ENCODE measurements at places on chromosomes 12 and 14.
A peak's percentile ranks its signal among the peaks of the same experiment; 100 is the strongest.

DNA sequence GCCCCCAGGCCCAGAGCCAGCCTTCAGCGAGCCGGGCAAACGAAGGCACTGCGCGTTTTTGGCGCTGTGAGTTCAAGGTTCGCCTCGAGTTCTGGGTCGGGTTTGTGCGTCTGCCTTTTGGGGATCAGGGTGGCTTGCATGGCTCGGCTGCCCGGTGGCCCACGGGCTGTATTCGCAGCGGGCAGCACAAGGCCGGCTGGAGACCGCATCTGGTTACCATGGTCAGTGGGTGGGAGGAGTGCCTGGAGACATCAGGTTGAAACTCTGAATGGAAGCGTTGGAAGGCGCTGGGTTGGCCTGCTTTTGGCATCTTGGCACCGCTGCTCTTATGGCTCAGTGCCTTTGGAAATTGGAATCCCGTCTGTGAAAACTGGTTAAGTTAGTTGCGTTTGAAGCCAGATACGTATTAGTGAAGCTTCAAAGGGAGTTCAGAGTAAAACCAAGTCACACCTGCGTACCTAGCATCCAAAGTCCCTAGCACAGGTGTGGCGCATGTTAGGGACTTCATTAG, 50.9 kb downstream of the SNAPC1 start:
- no peak for DNase-seq

- DNase-seq: no peak
Measured at GRCh38 chr14:48247977-48248376, 572.6 kb upstream of the MDGA2 start.

- DNase-seq: no peak
Measured at GRCh38 chr12:58745348-58746125, 174.8 kb downstream of the LRIG3 start.

GRCh38 chr12:32756476-32757066, 874 bp upstream of the YARS2 start:
- DNase-seq: no peak

- no peak for DNase-seq
Measured at GRCh38 chr14:49703965-49704364, 11.0 kb downstream of the KLHDC1 start.

GRCh38 chr12:78331753-78332152, 501.1 kb downstream of the NAV3 start:
- no peak for DNase-seq

- no peak for DNase-seq
Measured at GRCh38 chr14:75249251-75249957, 29.2 kb upstream of the FOS start.

DNA sequence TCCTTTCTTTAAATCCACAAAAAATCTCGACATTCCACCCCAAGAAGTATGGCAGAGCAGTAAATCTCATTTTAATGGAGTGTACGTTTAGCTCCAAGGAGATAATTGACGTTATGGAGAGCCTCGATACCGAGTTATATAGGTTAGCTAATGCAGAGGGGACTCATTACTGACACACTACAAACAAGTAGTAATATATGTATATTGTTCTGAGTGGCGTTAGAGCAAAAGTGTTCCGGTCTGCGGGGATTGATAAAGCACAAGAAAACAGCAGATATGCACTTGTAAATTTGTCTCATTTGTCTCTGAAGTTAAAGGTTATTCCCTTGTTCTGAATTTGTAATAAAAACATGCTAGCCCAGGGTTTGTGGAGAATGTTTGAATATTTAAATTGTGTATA, 84.1 kb downstream of the BCL11B start:
- no peak for DNase-seq

- no peak for DNase-seq
Measured at GRCh38 chr12:120006258-120006975, 17.4 kb downstream of the BICDL1 start.

DNA sequence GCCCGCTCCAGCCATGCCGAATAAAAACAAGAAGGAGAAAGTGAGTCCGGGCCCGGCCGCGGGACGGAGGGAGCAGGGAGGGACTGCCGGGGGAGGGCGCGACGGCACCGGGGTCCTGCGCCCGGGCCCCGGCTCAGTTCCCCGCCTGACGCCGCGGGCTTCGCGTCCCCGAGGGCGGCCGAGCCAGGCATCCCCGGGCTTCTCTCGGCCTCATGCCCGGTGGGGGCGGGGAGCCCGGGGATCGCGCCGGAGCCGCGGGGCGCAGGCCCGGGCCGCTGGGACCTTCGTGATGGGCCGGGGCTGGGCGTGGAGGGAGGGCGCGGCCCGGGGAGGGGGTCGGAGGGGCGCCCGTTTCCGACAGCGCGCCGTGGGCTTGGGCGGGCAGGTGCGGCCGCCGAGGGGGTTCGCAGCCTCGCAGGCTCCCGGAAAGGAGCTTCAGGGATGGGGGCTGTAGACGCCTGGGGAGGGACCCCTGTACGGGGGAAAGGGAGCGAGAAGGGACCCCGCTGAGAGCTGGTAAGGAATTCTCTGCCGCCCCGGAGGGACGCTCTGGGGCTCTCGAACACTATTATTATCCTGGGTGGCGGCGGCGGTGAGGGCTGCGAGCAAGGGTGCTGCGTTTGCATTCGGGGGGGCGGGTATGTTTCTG, 496 bp downstream of the PPP2R5C start:
- DNase-seq: no peak

- no peak for DNase-seq
Measured at GRCh38 chr12:107558816-107559382, 126.7 kb upstream of the PWP1 start.

GRCh38 chr12:3149515-3150307, 72.5 kb downstream of the TSPAN9 start:
- no peak for DNase-seq

- no peak for DNase-seq
Measured at GRCh38 chr12:124856842-124857178, 6.9 kb downstream of the SCARB1 start.

GRCh38 chr14:67332468-67332867, 27.1 kb downstream of the ATP6V1D start:
- no peak for DNase-seq

GRCh38 chr12:89064151-89064550, 288.1 kb downstream of the DUSP6 start:
- no peak for DNase-seq

DNA sequence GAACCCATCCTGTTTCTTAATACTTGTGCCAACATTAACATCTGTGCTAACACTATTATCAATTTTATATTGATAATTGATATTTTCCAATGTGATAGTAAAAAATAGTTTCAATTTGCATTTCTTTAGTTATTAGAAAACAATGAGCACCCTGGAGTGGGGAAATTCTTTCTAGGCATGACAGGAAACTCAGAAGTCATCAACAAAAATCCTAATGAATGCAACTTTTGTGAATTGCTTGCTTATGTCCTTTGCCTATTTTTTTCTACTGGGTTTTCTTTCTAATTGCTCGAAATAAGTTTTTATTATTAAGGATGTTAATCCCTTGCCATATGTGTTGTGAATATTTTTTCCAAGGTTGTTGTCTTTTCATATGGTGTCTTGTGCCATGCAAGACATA, 18.1 kb upstream of the WDR20 start:
- no peak for DNase-seq

- no peak for DNase-seq
Measured at GRCh38 chr12:1915082-1915968, 3.1 kb downstream of the CACNA2D4 start.

- no peak for DNase-seq
Measured at GRCh38 chr14:60691383-60692113, 32.6 kb downstream of the SIX4 start.

GRCh38 chr14:28303248-28303647, 463.3 kb upstream of the FOXG1 start:
- DNase-seq: no peak

- peak; percentile 68 for DNase-seq
Measured at GRCh38 chr12:6825398-6826124, 2.6 kb upstream of the P3H3 start.

DNA sequence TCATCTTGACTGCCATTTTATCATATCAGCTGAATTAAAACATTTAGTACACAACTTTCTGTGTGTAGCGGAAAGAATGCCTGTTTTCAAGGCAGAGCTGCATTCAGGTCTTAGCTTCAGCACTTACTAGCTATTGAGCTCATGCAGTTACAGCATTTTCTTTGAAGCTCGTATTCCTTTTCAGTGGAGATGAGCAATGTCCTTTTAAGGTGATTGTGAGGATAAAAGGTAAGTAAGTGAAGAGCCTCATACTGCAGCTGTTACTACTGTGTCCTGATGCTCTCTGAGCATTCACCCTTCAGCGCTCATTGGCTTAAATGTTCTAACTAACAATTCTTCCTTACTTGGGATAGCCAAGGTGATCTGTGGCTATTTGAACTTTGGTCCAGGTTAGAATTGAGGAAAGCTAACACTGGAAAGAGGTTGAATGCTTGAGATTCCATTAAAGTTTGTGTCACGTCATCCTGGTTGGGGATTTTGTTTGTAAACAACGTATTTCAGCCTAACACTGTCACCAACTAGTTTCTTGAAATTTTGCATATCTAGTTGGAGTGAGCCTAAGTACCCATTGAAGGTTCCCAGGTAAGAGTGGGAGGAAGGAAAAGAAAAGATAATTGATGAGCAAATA, 71.4 kb downstream of the PAPOLA start:
- no peak for DNase-seq

GRCh38 chr14:85475113-85475512, 54.8 kb upstream of the FLRT2 start:
- DNase-seq: no peak

GRCh38 chr14:51822499-51822898, 37.9 kb upstream of the GNG2 start:
- no peak for DNase-seq

DNA sequence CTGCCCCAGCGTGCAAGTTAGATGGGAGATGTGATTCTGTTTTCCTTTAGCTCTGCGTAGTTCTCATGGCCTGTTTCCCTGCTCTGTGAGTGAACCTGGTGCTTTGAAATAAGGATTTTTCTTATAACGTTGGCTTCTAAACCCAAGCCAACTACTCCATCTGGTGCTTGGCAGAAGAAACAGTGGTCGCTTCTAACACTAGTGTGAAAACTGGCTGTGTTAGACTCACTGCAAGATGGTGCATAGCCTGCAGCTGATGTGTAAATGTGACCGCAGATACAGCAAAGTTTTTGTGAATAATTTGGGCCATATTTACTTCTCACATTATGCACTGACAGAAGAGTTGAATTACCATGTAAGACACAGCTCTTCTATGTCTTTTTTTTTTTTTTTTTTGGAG, 12.2 kb downstream of the GTF2H3 start:
- no peak for DNase-seq

DNA sequence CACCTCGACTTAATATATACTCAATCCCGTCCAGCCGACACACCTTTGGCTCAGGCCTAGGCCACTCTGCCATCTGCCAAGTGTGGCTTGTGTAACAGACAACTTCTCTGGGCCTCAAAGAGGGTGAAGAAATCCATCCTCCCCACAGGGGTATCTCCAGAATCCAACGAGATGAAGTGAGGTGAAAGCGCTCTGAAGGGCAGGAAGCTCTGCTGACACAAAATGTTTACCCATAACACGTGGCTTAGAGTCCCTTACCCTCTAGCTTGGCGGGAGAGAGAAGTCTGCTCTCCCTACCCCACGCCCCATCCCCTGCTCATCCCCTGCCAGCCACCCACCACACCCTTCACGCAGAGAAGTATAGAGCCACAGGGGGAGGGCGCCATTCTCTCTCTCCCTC, 13.0 kb downstream of the ZBTB39 start:
- DNase-seq: no peak

GRCh38 chr14:22923746-22924145, 4.8 kb upstream of the RBM23 start:
- DNase-seq: no peak

DNA sequence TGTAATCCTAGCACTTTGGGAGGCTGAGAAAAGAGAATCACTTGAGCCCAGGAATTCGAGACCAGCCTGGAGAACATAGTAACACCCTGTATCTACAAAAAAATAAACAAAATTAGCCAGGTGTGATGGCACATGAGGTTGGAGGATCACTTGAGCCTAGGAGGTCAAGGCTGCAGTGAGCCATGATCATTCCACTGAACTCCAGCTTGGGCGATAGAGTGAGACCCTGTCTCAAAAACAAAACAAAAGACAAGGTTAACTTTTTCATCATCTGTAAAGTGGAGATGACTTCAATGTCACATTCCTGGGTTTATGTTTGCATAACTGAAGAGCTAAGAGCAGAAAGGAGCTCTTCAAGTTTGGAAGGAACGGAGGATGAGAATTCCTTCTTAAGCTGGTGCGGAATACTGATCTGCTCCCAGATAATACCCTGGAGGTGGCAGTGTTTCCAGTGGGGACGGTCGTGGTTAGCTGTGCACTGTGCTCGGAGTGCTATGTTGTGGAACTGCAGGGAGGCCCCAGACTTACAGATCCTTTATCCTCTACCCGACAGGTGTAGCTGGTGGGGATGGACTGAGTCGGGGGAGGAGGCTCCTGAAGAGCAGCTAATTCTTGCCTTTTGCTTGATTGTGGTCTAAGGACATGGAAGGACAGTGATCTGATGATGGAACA, 22.5 kb upstream of the BICD1 start:
- DNase-seq: no peak

GRCh38 chr14:104315625-104316024, 177.2 kb downstream of the KIF26A start:
- no peak for DNase-seq

GRCh38 chr12:131204416-131205274, 250.9 kb downstream of the ADGRD1 start:
- DNase-seq: no peak

- DNase-seq: no peak
Measured at GRCh38 chr12:18415227-18415626, 153.9 kb downstream of the PIK3C2G start.

DNA sequence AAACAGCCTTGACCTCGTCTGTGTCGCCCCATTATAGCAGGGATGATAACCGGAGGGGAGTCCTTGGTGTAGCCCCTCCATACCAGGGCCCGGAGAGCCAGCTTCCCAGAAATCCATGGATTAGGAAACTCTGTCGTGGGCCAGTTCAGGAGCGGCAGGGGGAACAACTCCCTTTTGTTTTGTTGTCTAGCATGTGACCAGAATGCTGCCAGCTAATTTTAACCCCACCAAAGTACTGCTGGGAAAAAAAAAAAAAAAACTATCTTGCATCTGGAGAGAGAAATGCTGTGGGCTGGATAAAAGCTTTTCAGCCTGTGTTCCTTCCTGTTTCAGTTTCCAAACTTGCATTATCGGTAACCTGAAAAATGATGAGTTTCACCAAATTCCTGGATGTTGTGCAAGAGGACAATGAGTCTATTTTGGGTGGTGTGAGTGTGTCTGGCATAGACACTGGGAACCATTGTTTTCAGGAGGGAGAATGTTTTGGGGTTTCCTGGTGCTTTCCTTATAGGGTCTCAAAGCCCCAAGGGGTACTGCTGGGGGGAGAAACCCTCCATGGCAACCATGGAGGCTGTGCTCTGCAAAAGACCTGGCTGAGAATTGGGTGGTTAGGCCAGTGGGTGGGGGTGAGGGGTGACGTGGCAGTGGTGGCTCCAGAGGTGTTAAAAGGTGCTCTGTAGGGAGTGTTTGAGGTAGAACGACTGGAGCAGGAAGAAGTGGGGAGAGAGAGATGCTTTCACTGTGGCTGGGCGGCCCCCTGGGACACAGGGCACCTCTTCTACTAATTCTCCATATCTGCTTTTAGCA, 14.9 kb upstream of the IRF2BPL start:
- no peak for DNase-seq
